Activated CD8-positive, alpha-beta memory T cell treated with anti-CD3 and anti-CD28 coated beads, Interleukin-2, amount 50 U/mL, for 4 hours (primary cell): ENCODE measurements at places on chromosomes 7 and 10.

- DNase-seq, result no peak
Observed at GRCh38 chr7:41449694-41450093, 253.2 kb downstream of the INHBA start.

- DNase-seq, result no peak
Observed at GRCh38 chr10:20991526-20991925, 94.4 kb upstream of the NEBL start.

- no peak for DNase-seq
Observed at GRCh38 chr7:41391818-41392217, 311.1 kb downstream of the INHBA start.

DNA sequence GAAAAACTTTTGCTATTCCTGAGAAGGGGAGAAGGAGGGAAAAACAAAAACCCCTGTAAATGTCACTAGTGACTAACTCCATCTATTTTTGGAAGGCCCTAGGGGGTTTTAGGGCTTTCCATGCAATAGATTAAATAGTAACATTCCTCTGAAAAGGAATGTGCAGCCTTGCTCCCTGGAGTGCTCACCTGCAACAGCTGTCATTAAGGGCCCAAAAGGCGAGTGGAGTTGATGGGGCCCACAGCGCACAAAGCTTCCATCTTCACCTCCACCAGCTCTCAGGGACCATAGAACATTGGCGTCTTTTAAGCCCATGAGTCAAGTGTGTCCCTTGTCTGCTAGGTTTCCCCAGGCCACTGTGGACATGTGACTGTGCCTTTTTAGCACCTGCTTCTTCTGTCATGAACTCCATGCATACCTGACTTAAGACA lies 58.0 kb upstream of the IL6 start:
- DNase-seq, result no peak

DNA sequence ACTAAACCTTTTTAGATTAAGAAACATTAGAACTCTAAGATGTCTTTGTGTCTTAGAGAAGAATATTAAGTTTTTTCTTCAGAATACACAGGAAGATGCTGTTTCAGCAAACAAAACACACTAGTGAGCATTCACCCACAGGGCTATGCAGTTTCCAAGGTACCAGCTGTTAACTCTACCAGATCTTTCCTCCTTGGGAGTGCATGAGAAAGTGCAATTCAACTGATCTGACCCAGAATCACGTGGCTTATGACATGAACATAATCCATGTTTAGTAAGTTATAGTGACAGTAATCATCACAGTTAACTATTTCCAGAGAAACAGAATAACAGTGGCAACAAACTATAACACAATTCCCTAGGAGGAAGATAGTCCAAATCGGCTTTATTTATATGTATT lies 270.7 kb downstream of the CACNA2D1 start:
- no peak for DNase-seq
